ENCODE measurements at places on chromosomes 6 and 20.

DNA sequence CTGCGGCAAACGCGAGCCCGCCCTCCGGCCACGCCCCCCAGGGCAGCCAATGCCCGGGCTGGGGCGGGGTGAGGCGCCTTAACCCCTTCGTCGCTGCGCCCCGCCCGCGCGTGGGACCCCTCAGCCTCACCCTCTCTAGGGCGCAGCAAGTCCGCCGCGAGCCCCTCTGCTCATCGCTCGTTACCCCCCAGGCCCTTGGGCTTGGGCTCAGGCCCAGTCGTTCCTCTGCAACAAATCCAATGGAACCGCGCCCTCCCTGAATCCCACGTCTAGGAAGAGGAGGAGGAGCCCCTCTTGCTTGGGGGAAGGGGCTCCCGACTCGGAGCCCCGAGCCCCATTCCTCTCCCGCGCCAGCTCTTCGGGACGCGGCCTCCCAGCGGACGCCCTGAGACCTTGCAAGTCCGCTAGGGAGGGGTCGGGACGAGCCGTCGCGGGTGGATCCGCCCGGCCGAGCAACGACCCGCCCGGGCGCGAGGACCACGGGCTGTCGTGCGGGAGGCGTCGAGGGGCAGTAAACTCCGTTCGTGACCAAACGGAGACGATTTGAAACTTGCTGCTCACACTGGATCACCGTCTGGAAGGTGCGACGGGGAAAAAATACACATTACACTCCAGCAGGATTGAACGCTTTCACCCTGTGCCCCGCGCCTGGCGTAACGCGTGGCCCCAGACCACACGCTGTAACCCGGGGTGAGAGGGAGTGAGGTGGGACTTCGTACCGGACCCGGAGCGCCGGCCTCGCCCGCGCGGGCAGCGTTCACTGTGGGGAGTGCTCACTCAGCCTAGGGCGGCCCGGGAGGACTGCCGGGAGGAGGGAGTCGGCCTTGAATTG lies 477 bp upstream of the LZTS3 start:
- DNase-seq: peak; percentile 95

GRCh38 chr6:153092082-153093013 lies 38.7 kb downstream of the RGS17 start:
- no peak for DNase-seq

DNA sequence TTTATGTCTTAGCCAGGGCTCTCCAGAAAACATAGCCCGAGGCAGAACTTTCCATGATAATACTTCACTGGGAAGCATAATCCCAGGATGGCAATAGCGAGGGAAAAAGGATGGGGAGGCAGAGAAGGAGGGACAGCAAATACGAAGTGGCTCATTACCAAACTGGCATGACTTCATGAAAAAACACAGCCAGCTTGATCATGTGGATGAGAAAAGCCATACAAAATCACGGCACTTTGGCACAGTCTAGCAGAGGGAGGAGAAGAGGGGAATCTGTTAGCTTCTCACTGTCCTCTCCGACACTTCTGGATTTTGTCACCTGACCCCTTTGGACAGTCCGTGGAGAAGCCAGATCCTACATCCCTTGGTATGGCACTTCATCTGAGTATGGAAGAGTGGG lies 212.5 kb upstream of the GRIK2 start:
- no peak for DNase-seq

DNA sequence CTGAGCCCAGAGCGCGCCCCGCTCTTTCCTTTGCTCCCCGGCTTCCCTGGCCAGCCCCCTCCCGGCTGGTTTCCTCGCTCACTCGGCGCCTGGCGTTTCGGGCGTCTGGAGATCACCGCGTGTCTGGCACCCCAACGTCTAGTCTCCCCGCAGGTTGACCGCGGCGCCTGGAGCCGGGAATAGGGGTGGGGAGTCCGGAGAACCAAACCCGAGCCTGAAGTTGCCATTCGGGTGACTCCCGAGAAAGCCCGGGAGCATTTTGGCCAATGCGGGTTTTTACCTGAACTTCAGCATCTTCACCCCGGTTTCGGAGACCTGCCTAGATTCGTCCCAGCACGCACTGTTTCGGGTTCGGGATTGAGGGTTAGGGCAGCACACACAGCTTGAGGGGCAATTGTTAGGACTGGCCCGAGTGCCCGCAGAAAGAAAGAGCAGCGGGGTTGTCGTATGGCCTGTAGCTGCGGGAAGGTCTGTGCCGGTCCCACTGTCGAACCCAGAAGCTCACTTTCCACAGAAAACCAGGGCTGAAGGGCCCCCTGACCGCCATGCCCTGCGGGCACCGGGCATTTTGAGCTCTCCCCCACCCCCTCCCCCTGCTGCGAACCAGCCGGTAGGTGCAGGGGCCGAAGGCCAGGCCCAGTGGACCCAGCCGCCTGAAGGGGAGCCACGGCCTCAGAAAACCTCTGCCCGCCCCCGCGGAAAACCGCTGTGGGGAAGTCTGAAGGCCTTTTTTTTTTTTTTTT lies 2.1 kb downstream of the FOXP4 start:
- peak; percentile 75 for DNase-seq

- DNase-seq: no peak
These were observed 534 bp upstream of the AKIRIN2 start for GRCh38 chr6:87702589-87702945.

GRCh38 chr6:37239950-37240713 lies 17.4 kb upstream of the TBC1D22B start:
- peak; percentile 89 for DNase-seq

DNA sequence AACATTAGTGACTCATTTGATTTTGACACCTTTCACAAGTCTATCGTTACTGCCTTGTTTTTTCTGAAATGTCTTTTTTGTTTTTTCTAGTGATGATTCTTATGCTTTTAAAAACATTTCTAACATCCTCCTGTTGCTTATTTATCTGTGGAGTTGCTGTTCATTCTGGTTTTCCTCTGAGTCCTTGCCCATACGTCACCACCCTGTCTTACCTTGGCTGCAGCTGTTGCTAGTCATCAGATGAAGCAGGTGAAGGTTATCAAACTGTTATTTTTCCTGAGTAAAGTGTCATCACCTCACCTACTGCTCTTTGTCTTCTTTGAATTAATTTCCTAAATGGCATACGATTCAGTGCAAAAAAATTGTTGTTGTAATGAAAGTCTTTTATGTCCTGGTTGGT lies 376.6 kb downstream of the GRIK2 start:
- no peak for DNase-seq

GRCh38 chr6:36122495-36123269 lies 7.6 kb upstream of the MAPK13 start:
- DNase-seq: no peak

GRCh38 chr6:5464099-5464885 lies 203.0 kb downstream of the FARS2 start:
- no peak for DNase-seq

DNA sequence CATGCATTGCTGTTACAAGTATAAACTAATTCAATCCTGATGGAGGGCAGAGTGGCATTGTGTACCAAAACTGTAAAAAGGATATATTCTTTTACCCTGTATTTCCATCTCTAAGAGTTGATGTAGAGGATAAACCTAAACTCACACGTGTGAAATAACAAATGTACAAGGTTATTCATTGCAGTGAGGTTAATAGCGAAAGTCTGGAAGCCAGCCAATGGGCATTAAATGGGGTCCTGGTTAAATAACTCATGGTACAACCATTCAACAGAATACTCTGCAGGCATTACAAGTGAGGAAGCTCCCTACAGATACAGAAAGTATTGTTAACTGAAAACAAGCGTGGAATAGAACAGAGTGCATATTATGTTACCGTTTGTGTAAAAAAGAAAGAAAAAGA lies 56.9 kb downstream of the BCAS1 start:
- no peak for DNase-seq

DNA sequence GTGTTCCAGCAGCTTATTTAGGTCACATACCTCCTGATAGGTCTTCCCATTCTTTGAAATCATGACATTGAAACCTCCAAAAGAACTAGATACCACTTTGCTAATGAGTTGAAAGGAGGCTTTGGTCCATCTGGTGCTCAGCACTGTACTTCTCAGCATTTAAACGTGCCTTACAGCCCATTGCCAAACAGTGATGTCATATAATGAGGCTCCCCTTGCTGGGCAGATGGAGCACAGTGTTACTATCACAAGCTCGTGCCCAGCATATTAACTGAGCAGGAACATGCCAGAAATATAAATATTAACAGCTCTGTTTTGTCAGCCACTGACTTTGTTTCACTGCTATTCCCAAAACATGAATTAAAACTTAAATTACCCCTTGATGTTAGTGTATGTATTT lies 25.5 kb upstream of the MAPK13 start:
- DNase-seq: no peak

GRCh38 chr20:62553136-62553837 lies 77.5 kb upstream of the GATA5 start:
- no peak for DNase-seq

- no peak for DNase-seq
These were observed 82.8 kb downstream of the MLIP start for GRCh38 chr6:54194067-54194466.

GRCh38 chr6:95231416-95231815 lies 345.9 kb upstream of the MANEA start:
- DNase-seq: no peak

DNA sequence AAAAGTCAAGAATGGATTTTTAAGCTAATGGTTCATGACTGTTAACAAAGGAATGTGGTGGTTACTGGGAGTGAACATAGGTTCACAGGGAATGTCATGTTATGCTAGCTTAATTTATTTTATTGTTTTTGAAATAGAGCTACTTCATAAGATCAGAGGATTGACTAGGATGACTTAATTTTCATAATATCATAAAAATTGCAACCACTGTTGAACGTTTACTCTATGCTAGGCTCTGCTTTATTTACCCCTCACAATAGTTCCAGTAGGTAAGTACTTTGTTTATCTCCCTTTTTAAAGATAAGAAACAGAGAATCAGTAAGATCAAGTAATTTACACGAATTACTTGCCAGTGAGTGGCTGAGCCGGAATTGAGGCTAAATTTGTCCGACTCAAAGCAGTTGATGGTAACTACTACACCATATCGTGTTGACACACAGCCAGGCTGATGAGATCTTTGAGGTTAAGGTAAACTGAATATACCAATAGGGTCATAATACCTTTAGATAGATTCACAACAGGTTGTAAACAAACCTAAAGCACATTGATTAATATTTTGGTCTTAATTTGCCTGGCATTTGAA lies 194.6 kb upstream of the CITED2 start:
- no peak for DNase-seq

- no peak for DNase-seq
These were observed 217.5 kb downstream of the GJA1 start for GRCh38 chr6:121652726-121653623.

DNA sequence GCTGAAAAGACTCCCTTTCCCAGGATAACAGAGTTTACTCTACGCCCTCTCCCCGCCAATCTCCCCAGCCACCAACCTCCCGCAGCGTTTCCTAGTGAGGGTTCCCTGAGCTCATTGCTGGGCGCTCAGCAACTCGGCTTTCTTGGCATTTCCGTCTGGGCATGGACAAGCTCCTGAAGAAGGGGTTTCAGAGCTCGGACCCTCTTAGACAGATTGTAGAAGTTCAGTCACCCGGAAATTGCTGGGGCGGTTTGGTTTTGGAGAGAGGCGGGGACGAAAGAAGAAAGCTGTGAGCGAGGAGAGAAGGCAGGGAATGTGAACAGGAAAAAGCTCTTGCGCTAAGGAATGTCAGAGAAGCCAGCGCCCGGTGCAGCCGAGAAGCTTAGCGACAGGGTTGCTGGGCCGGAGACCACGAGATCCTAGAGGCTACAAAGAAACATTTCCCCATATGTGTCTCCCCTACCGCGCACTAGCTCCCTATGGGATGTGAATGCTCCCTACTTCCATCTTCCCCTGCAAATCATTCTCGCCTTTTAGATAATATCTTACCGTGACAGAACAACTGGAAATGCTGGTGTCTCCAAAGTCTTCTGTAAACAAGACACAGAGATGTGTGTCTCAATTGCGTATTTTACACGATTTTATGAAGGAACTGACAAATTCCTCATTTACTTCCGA lies 15.8 kb downstream of the POM121L2 start:
- no peak for DNase-seq

DNA sequence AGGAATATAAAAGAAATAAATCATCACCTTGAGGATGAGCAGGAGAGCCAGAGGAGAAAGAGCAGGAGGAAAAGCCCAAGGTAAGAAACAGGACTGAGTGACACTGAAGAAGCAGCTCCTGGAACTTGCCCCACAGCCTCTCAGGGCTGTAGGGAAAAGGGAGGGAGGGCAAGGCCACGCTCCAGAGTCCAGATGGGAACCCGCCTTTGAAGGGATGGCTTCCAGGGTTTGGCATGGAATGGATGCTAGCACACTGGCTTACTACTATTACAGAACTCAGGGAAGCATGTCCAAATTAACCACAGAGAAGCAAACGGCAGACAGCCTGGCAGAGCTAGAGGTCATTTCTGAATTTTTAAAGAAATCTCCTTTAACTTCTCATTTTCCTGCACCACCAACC lies 26.8 kb downstream of the RALGAPA2 start:
- no peak for DNase-seq

GRCh38 chr6:142728364-142728763 lies 216.6 kb downstream of the HIVEP2 start:
- no peak for DNase-seq

DNA sequence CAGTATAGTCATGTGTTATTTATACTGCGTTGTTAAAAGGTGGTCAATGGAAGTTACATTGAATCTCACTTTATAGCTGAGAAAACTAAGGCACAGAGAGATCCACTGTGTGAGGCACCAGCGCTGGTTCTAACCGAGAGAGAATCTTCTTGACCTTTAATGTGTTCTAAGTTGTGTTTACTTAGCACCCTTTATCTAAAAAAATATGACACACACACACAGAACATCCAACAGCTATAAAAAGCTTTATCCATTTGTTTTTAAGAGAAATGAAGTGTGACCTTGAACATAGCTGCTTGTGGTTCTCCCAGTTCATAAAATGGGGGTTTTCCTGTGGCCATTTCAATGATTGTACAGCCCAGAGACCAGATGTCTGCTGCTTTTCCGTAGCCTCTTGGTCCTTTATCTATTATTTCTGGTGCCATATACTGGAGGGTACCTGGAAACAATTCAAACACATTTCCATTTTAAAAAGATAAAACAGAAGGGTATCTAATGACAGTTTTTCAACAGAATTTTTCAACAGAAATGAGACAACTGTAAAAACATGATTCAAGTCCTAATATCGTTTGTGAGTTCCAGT lies 54.8 kb upstream of the MAP7 start:
- no peak for DNase-seq

- DNase-seq: no peak
These were observed 13.9 kb downstream of the AFDN start for GRCh38 chr6:167840526-167841179.

- DNase-seq: no peak
These were observed 1349.8 kb upstream of the GJE1 start for GRCh38 chr6:140782941-140783340.

GRCh38 chr20:46962452-46963195 lies 68.0 kb downstream of the EYA2 start:
- DNase-seq: no peak

DNA sequence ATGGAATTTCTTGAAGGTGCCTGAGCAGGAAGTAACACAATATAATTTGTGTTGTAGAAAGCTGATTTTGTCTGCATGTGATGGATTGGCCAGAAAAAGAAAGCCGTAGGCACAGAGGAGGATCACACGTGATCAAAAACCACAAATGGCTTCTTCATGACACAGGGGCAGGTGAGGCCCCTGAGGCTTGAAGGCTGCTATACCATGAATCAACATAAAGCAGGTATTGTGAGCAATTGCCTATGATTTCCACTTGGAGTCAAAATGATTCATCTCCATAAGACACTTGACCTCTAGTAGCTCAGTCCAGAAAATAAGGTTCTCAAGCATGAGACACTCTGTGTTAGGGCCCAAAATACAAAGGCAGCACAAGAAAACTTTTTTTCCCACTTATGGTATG lies 42.4 kb upstream of the EYA4 start:
- no peak for DNase-seq

- peak; percentile 49 for DNase-seq
These were observed 191.3 kb downstream of the OR2B2 start for GRCh38 chr6:27720607-27721580.

GRCh38 chr6:84681693-84682326 lies 82.6 kb downstream of the TBX18 start:
- DNase-seq: no peak

All from stimulated activated CD4-positive, alpha-beta T cell treated with anti-CD3 and anti-CD28 coated beads, Interleukin-15, amount 100 ng/mL, for 24 hours (primary cell).